Stimulated activated CD4-positive, alpha-beta T cell treated with anti-CD3 and anti-CD28 coated beads, Interleukin-15, amount 100 ng/mL, for 48 hours (primary cell): ENCODE measurements at places on chromosomes 1 and 21.

GRCh38 chr1:167784876-167785550 is 63.2 kb downstream of the MPZL1 start:
- no peak for DNase-seq

- no peak for DNase-seq
These were observed 23.3 kb upstream of the CDK18 start for GRCh38 chr1:205481218-205481617.

DNA sequence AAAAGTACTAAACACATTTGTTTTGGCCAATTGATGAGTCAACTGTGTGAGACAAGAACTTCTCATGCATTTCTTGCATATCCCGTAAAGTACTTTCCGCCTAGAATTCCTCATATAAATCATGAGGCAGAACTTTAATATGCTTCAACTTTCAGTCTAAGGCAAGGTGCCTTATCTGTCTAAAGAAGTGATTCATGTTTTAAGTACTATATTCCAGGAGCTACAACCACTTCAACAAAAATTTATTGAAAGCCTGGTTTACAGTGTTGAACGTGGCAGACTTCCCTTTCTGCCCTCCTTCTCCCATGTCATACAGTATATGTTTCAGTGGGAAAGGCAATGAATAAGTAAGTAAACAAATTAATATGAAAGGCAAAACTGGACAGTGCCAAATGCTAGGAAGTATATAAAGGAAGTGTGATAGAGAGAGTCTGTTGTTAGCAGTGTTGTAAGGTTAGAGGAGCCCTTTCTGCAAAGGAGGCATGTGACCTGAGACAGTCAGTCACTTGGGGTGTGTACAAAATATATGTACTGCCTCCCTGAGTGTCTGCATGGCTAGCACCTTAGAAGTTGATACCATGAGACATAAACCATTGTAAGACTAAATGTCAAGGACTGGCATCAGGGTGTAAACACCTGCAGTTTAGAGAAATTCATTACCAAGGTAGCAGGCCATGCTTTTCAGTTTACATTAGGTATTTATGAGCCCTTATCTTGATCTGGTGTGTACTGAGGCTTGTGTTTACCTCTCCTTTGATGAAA is 362.2 kb downstream of the SRGAP2C start:
- DNase-seq, result no peak

DNA sequence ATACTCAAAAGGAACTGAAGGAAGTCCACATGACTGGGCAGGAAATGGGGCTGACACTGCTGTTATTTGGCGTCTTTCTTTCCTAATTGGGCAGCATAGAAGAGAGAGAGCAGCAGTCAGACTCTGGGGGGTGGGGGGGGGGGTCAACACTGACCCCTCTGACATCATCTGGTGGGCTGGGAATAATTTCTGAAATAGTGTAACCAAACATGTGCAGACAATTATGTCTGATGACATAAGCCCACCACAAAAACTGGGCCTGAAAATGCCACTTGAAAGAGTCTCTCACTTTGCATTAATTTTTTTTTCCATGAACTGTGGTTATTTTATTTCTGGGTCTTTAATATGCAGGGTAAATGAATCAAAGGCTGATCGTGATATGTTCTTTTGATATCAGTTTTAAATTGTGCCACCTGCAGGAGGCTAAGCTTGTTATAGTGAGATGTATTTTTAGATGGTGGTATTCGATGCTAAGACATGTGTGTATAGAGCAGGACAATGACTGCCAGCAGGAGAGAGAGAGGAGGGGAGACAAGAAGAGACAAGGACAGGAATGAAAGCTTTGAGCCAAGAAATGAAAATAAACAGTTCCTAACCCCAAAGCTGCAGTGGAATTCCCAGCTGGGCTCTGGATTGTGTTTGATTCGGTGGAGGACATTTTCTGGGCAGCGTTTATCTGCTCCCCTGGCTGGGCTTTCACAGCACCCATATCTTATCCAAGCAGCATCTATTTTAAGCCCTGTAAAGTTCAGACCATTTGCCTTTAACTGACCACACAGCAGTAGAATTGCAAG is 264.7 kb downstream of the PBX1 start:
- no peak for DNase-seq

DNA sequence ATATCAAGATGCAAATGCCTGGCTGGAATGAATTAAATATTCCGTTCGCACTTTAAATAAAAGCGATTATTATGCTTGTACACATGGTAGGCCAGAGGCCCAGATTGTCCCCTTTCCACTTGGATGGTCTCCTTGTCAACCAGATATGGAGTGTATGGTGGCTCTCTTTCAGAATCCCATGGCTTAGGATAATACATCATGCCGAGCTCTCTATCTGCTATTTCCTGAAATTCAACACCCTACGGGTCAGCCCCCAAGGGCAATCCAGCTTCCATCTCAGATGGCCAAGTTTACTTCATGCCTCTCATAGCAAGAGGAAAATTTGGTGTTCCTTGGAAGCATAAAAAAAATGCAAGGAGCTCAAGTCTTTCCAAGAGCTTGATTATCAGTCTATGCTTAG is 25.4 kb upstream of the FMO1 start:
- no peak for DNase-seq

GRCh38 chr1:59308839-59309238 is 11.9 kb downstream of the FGGY start:
- no peak for DNase-seq

DNA sequence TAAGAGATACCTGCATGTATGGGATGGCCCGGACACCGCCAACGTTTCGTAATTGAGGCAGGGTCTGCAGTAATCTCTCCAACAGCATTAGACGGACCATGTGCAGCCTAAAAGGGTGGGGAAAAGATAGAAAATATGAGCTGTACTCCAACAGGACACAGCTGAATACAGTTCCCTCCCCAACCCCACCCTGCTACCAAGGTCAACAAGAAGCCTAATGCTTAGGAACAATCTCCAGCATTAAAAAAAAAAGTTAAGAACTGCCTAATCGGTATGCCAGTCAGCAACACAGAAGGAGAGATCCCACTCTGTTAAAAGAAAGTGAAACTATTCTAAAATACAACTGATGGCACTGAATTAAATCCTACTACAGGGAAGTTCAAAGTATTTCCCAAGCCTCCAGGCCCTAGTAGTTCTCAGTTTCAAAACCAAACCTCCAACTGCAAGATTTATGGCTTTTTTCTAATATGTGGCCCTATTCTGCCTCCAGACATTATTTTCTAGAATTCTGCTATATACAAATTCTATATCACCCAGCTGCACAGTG is 81.0 kb downstream of the UBR4 start:
- DNase-seq, result no peak

DNA sequence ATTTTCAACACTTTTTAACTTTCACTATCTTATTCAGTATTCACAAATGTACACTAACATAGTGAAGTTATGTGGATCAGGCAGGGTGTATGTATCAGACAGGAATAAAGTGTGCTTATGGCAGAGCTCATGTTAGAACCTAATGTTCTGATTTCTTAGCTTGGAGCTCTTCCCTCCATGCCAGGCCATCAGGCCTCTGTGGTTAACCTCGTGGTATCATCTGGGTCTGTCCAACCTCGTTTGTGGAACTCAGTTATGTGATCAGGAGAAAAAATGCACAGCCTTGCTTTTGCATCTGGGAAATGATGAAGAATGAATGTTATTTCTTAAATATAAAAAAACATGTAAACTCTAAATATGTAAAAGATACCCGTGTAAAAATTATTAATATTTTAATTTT is 86.9 kb downstream of the MPZL1 start:
- DNase-seq, result no peak

DNA sequence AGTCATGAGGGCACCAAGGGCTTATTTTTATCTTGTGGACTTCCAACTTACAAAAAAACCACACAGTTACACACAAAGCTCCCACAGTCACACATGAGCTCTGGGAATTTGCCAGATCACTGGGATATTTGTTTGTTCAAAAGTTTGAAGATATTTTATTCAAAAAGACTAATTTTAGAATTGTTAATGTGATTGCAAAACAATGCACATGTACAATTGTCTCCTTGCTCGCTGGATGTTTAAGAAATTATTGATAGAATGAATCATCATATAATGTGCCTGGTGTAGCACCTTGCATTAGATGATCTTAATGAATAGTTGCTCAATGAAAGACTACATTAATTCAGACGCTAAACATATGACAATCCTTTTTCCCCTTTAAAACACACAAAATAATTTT is 570.3 kb downstream of the LMO4 start:
- DNase-seq, result no peak

DNA sequence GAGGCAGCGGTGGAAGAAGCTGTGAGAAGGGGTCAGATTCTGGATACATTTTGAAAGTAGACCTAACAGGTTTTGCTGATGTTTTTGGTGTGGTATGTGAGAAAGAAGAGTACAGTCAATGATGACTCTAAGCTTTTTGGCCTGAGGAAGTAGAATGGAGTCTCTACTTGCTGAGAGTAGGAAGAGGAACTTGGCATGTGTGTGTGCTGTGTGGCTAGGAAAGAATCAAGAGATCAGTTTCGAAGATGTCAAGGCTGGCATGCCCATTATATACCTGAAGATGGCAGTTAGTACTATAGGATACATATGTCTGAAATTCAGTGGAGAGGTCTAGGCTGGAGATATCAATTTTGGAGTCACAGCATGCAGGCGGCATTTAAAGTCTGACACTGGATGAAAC is 64.4 kb downstream of the MAB21L3 start:
- DNase-seq, result no peak

GRCh38 chr1:232944347-232944746 is 6.1 kb upstream of the NTPCR start:
- DNase-seq, result no peak

- no peak for DNase-seq
These were observed 249.2 kb downstream of the DNM3 start for GRCh38 chr1:172090511-172090817.

GRCh38 chr1:223847781-223848345 is 2.1 kb upstream of the TP53BP2 start:
- DNase-seq, result no peak

- DNase-seq, result no peak
These were observed 22.9 kb upstream of the ARHGEF10L start for GRCh38 chr1:17516303-17517214.

GRCh38 chr1:9842781-9843575 is 19.2 kb upstream of the CLSTN1 start:
- no peak for DNase-seq

DNA sequence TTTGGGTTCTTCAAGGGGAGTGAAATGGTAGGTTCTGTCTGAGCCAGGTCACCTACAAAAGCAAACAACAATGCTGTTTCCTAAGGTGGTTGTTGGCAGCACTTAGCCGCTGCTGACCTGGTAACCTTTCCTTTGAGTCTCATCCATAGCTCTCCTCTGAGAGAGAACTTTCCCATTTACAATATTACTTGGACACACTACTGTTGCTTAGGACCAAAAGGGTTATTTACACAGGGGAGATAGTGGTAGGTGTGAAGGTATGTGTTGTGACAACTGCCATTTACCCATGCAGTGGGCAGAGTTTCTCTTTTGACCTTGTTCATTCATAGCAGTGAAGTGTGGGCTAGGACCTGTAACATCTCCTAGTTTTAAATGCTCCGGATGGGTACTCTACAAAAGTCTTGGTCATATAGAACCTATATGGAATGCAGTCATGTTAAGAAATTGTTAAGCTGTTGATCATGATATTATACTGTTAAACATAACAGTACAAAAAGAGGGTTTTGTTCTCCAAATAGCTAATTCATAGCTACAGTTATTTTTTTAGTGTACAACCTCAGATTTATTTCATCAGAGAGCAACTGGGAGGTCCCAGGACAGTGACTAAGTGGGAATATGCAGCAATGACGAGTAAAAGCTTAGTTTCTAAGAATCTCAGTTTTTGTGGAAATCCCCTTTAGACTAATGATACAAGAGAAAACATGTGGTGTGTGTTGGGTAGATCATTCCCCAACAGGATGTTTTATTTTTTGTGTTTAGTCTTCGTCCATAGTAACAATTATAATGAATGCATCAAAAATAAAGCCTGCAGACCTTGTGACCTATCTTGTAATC is 219.7 kb downstream of the NFIA start:
- DNase-seq, result no peak

GRCh38 chr1:202157945-202158344 is 2.5 kb downstream of the PTPN7 start:
- DNase-seq, result no peak

GRCh38 chr1:59481881-59482505 is 185.1 kb downstream of the FGGY start:
- DNase-seq, result no peak

DNA sequence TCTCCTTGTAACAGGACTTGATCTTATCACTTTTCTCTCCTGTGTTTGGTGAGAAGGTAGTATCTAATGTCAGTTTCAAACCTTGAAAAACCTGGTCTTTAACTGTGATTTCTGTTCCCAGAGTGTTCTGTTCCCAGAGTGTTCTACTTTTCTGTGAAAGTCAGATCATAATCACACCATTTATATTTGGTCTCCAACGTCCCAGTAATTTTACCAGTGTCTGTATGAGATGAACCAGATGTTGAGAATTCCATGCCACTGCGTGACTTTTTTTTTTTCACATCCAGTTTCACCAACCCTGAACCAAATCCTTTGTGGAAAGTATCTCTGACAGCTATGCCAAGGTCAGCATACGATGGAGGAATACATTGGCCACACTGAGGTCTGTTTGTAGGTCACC is 365.2 kb downstream of the USP25 start:
- DNase-seq, result no peak

DNA sequence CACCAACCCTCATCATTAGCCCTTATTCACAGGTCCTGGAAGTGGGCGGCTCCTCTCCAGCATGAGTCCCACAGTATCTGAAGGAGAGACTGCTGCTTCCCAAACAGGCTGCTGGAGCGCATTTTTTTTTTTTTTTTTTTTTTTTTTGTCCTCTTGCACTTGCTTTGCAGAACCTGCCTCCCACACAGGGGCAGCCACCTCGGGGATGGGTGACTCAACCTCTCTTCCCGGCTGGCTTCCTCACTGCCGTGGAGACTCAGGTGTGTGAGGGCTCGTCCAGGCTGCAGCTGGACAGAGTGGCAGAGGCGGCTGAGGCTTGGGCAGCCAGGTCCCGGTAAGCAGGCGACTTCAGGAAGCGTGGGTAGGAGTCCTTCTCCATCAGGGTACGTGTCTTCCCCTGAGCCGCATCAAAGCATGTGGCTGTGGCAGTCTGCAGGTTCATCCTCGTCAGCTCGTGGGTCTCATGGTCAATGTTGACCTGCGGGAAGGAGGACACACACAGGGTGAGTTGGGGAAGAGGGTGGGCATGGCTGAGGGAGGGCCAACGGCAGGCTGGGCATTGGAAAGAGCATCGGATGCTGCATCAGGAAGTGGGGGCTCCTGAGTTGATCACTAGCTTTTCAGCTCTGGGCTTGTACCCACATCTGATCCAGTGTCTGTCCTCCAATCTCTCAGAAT is 4.0 kb downstream of the RGS16 start:
- DNase-seq, result no peak
